ENCODE measurements at places on chromosomes 6 and 20.
A peak's percentile ranks its signal among the peaks of the same experiment; 100 is the strongest.

DNA sequence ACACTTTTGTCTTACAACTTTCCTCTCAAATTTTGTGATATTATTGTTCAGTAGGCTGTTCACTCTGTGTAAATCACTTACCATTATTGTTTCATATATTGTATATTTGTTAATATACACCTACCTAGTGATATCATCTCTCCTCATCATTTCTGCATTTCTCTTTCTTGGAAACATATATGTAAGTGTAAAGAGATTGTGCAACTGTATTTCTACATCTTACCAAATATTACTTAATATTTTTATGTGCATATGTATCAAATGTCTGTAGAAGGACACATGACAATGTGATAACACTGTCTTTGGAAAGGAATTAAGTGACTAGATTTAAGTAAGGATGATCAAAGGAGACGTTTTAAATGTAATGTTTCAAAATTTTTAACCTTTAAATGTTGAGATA is 30.2 kb downstream of the ZNF322 start:
- no peak for DNase-seq

- peak; percentile 61 for DNase-seq
Observed at GRCh38 chr6:44176130-44176761, 17.6 kb downstream of the CAPN11 start.

- no peak for DNase-seq
Observed at GRCh38 chr6:166258854-166259276, 49.3 kb downstream of the PRR18 start.

DNA sequence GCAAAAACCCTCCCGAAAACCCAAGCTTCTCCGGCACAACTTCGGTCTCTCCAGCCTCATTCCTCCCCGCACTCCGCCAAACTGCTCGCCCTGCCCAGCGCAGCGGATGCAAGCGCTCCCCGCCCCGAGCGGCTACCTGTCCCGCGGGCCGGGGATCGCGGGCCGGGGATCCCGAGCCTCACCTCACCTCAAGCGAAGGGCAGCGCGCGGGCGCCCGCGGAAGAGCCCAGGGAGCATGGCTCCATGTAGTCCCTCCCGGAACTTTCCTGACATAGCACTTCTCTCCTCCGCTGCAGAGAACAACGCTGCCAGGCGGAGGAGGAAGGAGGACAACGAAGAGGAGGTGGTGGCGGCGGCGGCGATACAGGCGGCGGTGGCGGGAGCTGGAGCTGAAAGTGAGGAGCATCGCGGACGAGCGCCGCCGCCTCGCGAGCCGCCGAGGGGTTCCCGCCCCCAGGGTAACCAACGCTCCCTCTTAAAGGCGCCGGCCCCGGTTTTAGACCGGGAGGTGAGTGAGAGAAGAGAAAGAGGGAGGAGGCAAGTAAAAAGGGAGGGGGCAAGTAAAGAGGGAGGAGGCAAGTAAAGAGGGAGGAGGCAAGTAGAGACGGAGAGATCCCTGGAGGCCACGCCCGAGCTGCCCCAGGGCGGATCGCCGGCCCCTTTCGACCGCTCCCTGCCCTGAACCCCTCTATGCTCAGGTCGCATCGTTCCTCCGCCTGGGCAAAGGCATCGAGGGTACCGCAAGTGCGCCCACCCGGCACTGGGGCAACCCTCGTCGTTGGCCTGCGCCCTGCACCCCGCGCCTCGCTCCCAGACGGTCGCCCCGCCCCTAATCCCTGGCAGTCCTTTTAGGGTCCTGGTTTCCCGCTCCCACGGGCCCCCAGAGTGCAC is at the start of gene GPR63:
GPR63 (minus strand) TSS at position 397 of the 891 bp plus-strand sequence. CDS start 37,746 bp downstream, outside the sequence.
- DNase-seq = peak; percentile 52
